ENCODE measurements at places on chromosomes 6 and 20.

- DNase-seq, result no peak
These were observed 1303.5 kb upstream of the CITED2 start for GRCh38 chr6:140677781-140678528.

- no peak for DNase-seq
These were observed 9.3 kb downstream of the KCNK17 start for GRCh38 chr6:39304951-39305350.

- DNase-seq, result no peak
These were observed 86.7 kb upstream of the STMND1 start for GRCh38 chr6:17015144-17015543.

DNA sequence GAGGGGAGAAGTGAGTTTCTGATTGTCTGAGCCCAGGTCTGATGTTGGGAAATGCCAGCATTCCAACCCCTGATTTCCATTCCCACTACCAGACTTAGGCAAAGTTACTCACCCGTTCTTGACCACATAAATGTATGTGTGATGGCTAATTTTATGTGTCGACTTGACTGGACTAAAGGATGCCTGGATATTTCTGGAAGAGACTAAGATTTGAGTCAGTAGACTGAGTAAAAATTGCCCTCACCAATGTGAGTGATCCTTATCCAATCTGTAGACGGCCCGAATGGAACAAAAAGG is 95.8 kb upstream of the TAB2 start:
- no peak for DNase-seq

- no peak for DNase-seq
These were observed 24.7 kb upstream of the HIVEP1 start for GRCh38 chr6:11987386-11987785.

- no peak for DNase-seq
These were observed 206.4 kb upstream of the HDDC2 start for GRCh38 chr6:125507987-125508655.

DNA sequence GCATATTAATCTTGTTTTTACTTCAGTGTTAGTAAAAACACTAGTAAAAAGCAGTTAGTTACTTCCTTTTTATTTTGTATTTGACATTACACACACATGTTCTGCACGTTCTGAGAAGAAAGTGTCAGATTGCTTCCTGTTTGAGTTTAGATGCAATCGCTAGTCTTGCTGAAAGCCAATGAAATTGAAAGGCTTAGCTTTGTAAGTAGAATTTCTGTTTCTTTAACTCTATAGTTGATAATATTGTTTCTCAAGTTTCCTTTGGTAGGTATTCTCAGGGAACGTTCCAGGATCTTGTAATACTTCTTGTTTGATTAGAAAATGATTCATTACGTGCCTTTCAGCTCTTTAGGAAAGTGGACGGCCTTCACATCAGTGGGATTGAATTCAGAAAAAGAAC is 55.0 kb downstream of the CDKAL1 start:
- no peak for DNase-seq

- DNase-seq, result no peak
These were observed 718.3 kb downstream of the EPM2A start for GRCh38 chr6:145017051-145017450.

DNA sequence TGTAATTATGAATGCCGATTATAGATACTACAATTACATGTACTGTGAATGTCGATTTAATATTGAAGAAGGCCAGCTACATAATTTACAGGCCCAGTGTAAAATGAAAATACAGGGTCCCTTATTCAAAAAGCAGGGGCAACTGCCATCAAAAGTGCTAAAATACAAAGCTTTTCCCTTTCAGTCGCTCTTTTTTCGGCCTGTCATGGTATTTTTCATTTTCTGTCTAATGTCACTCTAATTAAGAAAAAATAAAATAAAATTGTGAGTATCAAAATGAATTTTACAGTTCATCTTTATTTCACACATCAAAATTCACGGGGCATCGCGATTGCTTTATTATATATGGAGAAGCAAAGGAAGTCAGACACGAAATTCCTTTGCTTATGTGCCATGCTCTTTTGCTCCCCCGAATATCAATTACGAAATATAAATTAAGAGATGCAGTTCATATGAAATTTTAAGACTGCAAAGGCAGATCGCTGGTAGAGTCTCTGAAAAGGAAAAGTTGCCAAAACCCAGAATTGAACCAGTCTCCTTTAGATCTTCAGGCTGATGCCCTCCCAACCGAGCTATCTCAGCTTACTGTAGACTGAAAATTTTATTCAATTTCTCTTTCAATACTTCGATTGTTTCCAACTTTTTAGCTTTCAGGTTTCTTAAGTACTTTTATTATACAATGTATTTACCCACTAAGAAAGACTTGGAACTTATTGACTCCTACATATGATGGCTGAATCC is 197.0 kb downstream of the TRIM27 start:
- no peak for DNase-seq

DNA sequence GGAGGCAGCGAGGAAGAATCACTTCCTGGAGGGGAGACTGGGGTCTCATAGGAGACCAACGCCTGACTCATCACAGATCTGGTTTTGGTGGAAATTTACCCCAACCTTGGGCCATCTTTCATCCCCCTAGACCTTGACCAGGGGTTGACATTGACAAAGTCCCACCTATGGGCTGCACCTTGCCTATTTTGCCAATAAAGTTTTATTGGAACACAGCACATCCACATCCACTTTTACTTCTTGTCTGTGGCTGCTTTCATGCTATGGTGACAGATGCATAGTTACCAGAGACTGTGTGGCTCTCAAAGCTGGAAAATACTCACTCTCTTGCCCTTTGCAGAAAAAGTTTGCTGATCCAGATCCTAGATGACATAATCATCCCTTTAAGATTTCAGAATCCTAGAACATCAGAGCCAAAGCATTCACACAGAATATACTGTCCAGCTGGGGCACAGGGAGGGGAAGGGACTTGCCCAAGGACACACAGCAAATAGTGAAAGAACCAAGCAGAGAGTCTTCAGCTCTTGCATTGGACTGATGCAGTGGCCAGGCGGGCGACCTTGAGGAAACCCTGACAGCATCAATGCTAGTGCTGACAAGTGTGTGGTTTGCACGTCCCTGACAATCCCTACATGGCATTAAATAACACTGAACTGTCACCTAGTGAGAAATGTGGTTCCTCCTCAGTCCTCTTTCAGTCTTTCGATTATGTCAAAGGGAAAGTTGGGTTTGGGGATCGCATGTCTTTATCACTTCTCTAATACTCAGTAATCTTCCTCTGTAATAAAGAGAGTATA is 41.2 kb downstream of the CD40 start:
- DNase-seq, result no peak

GRCh38 chr20:47136782-47137181 is 219.7 kb downstream of the ZMYND8 start:
- DNase-seq, result no peak

DNA sequence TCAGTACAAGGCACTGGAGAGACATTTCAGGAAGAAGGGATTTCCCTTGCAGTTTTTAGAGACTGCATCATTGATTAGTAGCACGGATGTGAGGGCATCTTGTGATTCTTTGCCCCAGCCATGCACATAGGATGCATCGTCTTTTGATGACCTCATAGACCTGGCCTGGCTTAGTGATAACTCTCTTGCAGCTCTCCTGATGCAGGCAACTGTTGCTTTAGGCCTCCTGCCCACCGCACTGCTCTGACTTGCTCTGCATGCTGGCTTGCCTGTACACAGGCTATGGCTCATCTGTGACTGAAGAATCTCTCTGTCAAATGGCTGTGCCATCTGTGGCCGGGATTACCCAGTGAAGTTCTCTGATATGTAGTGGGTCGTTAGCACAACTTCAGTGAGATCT is 207.7 kb upstream of the PTCHD4 start:
- no peak for DNase-seq

DNA sequence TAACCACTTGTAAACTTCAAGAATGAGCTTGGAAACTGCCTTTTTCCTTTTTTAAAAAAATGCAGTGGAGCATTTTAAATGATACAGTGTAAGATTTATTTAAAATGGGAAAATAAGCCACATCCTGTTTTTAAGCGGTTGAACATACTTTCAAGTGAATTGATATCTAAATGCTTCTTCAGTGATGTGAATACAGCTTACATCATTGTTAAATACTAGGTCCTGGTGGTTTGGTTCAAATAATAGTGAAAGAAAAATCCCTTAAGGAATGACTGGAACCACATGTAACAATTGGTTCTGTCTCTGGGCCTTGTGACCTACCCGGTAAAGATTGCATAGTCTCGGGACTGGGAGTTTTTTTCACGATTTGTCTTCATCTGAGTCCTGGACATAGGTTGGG is 44.2 kb downstream of the BMP6 start:
- DNase-seq, result no peak

GRCh38 chr6:68256391-68256790 is 378.7 kb upstream of the ADGRB3 start:
- DNase-seq, result no peak

GRCh38 chr6:127341471-127342202 is 1.8 kb downstream of the ECHDC1 start:
- no peak for DNase-seq

- DNase-seq, result no peak
These were observed 47.4 kb downstream of the LGSN start for GRCh38 chr6:63272397-63272796.

GRCh38 chr6:108622641-108623298 is 62.1 kb downstream of the FOXO3 start:
- DNase-seq, result peak; percentile 43

GRCh38 chr6:36685926-36686667 is 7.6 kb downstream of the CDKN1A start:
- DNase-seq, result no peak

DNA sequence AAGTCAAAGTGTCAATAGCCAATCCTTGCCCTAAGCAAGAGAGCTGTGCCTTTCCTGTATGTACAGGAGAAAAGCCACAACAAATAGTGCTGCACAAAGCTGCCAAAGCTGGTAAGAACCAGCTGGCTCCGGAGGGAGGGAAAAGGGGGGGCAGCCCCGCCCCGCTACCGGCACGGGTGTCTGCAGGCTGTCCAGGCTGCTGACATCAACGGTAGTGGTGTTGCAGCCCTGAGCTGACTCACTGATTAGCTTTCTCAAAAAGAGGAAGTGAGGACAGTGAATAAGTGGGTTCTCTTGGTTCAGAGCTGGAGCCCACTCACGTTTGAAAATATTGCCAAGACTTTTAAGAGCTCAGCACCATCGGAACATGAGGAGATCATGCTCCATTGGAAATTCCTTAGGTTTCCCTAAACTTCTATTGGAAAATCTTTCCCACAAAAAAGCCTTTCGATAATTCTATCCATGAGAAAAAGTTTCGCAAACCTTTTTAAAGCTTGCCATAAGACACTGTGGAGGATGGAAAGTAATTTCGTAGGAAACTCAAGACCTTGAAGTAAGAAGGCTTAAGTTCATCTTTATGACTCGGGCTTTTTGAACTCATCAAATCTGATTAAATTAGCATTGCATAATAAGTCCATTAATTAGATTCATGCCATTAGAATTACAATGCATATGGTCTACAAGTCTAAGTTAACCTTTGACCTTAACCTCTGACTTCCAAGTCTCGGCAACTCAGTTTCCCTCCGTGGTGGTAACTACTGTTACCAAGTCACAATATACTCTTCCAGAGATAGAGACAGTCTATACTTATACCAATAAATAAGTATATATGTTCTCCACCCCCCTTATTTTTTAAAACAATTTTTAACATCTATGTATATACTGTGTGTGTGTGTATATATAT is 67.0 kb downstream of the TNFRSF21 start:
- peak; percentile 76 for DNase-seq

GRCh38 chr20:2298701-2299100 is 2.9 kb downstream of the TGM3 start:
- no peak for DNase-seq

DNA sequence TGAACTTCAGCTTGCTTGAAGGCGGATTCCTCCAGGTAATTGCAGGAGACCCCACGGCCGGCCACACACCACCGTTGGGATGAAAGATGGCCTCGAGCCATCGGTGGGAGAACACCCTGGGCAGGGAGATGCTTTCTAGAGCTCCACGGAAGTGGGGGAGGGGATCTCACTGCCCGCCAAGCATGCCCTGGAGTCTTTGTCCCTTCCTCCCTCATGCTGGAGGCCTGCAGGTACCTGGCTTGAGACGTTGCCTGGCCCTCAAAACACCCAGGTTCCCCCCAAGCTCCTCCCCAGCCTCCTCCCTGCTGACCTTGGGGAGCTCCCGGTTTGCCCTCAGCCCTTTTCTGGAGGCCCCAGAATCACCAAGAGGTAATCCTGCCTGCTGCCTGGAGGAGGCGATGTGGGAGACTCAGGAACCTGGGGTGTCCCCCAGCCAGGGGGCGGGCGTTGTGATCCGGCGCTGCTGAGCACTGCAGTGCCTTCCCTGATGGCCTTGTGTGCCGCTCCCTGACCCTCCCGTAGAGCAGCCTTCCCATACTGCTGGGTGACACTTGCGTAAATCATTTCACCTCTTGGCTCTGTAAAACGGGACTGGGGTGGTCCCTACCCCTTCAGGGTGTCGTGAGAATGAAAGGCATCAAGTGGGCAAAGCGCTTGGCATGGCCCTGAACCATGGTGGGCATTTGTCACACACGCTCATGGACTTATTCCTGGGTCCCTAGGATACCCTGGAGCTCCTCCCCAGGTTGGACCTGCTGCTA is 91.4 kb downstream of the CEBPB start:
- no peak for DNase-seq

DNA sequence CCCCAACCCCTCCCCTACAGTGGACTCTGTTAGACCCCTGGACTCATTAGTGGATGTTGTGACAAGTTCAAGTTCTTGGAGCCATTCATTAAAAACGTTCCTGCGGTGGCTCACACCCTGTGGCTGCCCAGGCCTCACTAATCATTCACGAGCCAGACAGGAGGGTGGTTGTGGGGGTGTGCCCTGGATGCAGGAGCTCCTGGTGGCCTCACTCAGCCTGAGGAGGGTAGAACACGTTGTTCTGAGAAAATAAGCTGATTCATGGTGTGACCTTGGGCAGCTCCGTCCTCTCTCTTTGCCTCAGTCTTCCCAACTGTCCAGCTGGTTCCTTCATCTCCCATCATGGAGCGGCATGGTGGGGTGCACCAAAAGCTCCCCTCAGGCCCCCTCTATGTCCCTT is 16.7 kb downstream of the SLC13A3 start:
- no peak for DNase-seq

DNA sequence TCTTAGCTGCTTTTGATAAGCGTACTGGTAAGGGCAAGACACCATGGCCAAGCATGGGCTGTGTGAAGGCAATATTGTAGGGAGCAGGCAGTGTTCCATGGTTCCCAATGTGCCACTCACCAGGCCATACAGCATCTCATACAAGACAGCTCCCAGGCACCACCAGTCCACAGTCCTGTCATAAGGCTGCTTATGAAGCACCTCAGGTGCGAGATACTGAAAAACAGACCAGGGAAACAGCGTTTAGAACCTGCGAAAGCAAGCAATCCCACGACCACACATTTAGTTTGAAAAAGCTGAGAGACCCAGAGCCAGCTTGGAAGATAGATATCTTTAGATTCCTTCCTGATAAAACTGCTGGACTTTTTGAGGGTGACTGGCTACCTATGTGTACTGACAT is 119.1 kb upstream of the SLC2A12 start:
- no peak for DNase-seq

GRCh38 chr6:26022132-26022472 is 59.5 kb downstream of the TRIM38 start:
- DNase-seq, result peak; percentile 80

DNA sequence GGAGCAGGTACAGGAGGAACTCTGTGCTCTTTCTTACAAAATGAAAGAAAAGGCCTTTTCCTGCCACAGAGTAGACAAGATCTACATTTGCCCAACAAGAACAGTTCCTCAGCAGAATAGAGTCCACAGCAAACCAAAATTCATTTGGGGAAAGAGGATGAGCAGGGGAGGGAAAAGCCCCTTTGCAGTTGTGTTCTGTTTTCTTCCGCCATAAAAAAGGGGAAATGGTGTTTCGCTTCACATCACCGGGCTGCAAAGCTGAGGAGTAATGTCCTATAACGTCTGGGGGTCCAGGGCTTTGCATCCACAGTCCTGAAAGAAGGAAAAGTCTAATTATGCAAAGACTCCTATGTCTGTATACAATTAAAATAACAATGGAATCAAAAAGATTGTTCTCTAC is at the start of gene GPR31:
TSS of gene GPR31 (minus strand) at position 118 of the 400 bp plus-strand sequence. CDS start 149 bp downstream, outside the sequence.
- DNase-seq, result no peak

Data from left hindlimb (tissue), 1 donor.